ENCODE measurements at places on chromosomes 4 and X.
A peak's percentile ranks its signal among the peaks of the same experiment; 100 is the strongest.

- DNase-seq, result no peak
- no peaks in the 10 kb centered on the region for H3K27me3 ChIP-seq
- no peaks in the 10 kb centered on the region for H3K4me1 ChIP-seq
- H3K36me3 ChIP-seq, result no peaks in the 10 kb centered on the region
- no peak overlapping the region for H3K4me3 ChIP-seq
- no peak overlapping the region for H3K27ac ChIP-seq
Observed at GRCh38 chr4:104519588-104519987, 24.9 kb upstream of the CXXC4 start.

DNA sequence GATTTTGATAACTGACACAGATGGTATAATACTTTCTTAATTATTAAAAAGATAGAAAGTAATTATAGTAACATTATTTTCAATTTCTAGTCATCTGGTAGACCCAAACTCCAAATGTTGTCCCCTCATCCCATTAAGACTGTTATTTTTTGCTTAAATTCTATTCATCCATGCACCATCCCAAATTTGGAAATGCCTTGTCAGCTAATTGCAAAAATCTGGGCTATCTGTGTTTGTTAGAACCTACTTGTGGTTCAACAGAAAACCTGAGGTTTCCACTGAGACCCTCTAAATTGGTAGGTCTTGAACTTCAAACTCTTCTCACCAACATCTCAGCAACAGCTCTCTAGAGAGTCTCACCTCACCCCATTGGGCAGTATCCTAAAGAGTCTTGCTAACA, 172.2 kb upstream of the ADGRL3 start:
- H3K27ac ChIP-seq, result no peak overlapping the region
- no peaks in the 10 kb centered on the region for H3K27me3 ChIP-seq
- H3K4me3 ChIP-seq, result no peak overlapping the region
- no peaks in the 10 kb centered on the region for H3K4me1 ChIP-seq
- H3K36me3 ChIP-seq, result no peaks in the 10 kb centered on the region
- DNase-seq, result no peak

GRCh38 chr4:40227284-40227683, 30.5 kb downstream of the RHOH start:
- no peaks in the 10 kb centered on the region for H3K36me3 ChIP-seq
- no peaks in the 10 kb centered on the region for H3K27me3 ChIP-seq
- H3K4me3 ChIP-seq, result no peak overlapping the region
- no peak for DNase-seq

DNA sequence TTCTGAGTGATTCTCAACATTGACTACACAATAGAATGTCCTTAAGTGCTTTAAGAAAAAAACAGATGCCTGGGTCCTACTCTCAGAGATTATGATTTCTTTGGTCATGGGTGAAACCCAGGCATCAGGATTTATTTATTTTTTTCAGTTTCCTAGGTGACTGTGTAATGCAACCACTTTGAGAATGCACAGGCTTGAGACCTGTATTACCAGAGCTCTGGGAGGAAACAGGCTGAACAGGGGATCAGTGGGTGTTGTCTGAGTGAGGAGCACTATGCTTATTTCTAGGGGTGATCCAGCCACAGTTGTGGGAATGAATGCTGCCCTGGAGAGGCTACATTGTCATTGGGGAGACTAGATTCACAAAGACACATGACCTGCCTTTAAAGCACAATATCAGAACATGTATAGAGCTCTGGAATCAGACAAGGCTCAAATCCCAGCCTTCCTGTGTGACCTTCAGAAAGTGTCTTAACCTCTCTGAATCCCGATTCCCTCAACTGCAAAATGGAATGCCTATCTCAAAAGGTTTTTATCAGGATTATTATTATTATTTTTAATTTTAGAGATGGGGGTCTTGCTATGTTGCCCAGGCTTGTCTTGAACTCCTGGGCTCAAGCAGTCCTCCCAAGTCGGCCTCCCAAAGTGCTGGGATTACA, 61.6 kb upstream of the PRPS1 start:
- no peak overlapping the region for H3K27ac ChIP-seq
- no peak for DNase-seq
- no peaks in the 10 kb centered on the region for H3K36me3 ChIP-seq
- no peaks in the 10 kb centered on the region for H3K27me3 ChIP-seq
- no peak overlapping the region for H3K4me3 ChIP-seq
- no peaks in the 10 kb centered on the region for H3K4me1 ChIP-seq

DNA sequence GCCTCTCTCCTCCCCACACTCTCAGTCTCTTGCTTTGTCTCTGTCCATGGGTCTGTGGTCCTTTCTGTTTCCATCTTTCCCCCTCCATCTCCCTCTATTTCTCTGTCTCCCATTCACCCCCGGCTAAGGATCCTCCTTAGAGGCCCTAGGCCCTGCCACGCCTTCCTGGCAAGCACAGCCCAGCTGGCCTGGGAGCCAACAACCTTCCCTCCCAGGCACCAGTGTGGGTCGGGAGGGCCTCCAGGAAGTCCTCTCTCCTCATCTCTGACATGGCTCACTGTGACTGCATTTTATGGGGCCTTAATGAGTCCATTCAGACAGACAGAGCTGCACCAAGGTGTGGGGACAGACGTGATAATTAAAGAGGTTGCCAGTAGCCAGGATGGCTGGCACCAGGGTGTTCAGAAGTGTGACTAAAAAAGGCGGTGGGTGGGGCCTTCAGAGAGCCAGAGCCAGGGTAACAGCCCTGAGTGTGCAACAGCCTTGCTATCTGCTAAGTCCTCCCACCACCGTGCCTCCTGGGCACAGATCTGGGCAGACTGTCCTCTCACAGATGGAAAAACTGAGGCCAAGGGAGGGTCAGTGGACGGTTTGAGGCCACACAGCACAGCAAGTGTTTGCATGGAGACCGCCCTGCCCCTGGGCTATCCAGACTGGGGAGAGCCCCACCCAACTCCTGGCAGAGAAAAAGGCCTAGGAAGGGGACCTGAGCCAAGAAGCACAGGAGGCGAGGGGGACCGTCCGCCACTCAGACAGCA, 31.5 kb downstream of the BLOC1S4 start:
- peak overlapping the region; percentile 36 for H3K27ac ChIP-seq
- peaks cover 49% of the 10 kb centered on the region for H3K4me1 ChIP-seq
- H3K36me3 ChIP-seq, result no peaks in the 10 kb centered on the region
- no peaks in the 10 kb centered on the region for H3K27me3 ChIP-seq
- DNase-seq, result no peak

DNA sequence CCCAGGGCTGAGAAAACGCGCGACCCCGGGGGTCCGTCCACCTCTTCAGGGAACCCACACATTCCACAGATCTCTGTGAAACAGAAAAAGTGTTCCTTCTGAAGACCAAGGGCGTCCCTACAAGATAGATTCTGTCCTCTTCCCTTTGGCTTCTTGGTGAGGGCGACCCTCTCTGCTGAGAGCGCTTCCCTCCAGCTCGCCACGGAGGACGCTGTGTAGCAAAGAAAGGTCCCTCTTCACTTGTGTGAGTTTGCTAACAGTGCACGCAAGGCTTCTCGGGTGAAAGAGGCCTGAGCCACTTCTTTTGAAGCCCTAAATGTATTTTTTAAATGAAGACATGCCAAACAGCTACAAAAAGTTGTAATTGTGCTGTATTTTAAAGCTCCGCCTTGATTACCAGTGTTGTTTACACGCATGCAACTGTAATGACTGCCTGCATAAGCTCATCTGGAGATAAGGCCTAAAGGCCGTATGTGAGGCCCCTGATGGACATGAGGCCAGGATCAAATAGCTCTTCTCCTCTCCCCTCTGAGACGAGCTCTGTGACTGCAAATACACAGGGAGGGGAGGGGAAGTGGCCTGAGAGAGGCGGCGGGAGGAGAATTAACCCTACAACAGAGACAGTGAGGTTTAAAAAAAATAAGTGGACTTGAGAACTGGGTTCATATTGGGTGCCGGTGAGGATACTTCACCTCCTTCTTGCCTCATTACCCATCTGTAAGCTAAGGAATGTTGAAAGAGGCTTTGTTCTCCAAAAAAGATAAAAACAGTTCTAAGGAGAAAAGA, 95.5 kb downstream of the SOWAHB start:
- no peak overlapping the region for H3K27ac ChIP-seq
- H3K27me3 ChIP-seq, result no peaks in the 10 kb centered on the region
- H3K4me1 ChIP-seq, result peaks cover 10% of the 10 kb centered on the region
- DNase-seq, result no peak
- peak overlapping the region; percentile 27 for H3K4me3 ChIP-seq

- peaks cover 3% of the 10 kb centered on the region for H3K36me3 ChIP-seq
- no peak for DNase-seq
- no peaks in the 10 kb centered on the region for H3K4me1 ChIP-seq
Observed at GRCh38 chr4:150462743-150463142, 119.2 kb upstream of the MAB21L2 start.

DNA sequence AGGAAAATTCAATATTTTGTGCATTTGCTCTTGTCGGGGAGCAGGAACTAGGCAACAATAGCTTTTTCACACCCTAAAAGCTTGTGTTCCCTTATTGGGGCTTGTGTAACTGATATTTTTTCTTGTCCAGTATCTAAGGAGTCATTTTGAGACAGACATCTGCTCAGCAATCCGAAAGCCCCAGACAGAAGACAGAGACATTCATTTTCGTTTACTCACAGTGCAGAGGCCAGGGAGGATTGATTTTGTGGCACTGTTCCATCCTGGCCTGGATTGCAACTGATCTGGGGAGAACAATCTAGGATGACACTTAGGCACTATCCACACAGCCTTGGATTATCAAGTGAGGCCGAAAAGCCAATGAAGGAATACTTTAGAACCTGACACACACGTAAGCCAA, 27.4 kb upstream of the PLAC1 start:
- DNase-seq, result no peak
- no peaks in the 10 kb centered on the region for H3K36me3 ChIP-seq
- no peaks in the 10 kb centered on the region for H3K4me1 ChIP-seq
- H3K4me3 ChIP-seq, result no peak overlapping the region
- no peak overlapping the region for H3K27ac ChIP-seq
- no peaks in the 10 kb centered on the region for H3K27me3 ChIP-seq

DNA sequence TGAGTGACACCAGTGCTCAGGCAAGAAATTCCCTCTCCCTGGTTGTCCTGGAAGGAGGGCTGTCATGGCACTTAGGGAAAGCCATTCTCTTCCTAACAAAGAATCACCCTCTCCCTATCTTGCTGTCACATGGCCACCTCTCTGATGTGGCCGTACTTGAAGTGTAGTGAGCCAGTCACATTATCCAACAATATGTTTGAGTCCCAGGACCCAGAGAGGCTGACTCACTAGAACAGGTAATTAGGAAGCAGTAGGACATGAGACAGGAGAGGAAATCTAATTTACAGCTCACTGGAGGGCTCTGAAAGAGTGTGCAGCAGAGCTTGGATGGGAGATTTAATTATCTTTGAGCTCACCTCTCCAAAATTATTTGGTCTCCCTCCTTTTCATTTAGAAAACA, 299.1 kb downstream of the ARHGAP24 start:
- H3K27ac ChIP-seq, result no peak overlapping the region
- DNase-seq, result no peak
- no peaks in the 10 kb centered on the region for H3K36me3 ChIP-seq
- H3K4me3 ChIP-seq, result no peak overlapping the region
- H3K27me3 ChIP-seq, result no peaks in the 10 kb centered on the region

GRCh38 chr4:185106353-185106752, 36.7 kb upstream of the SLC25A4 start:
- H3K36me3 ChIP-seq, result no peaks in the 10 kb centered on the region
- H3K4me3 ChIP-seq, result no peak overlapping the region
- H3K27ac ChIP-seq, result no peak overlapping the region
- H3K27me3 ChIP-seq, result peaks cover 6% of the 10 kb centered on the region
- no peaks in the 10 kb centered on the region for H3K4me1 ChIP-seq
- DNase-seq, result no peak

- H3K4me1 ChIP-seq, result no peaks in the 10 kb centered on the region
- H3K4me3 ChIP-seq, result no peak overlapping the region
- H3K27me3 ChIP-seq, result no peaks in the 10 kb centered on the region
- peaks cover 25% of the 10 kb centered on the region for H3K36me3 ChIP-seq
- DNase-seq, result no peak
Observed at GRCh38 chr4:8478801-8479744, 38.5 kb downstream of the TRMT44 start.

GRCh38 chr4:151700566-151701316, 60.1 kb downstream of the GATB start:
- no peaks in the 10 kb centered on the region for H3K4me1 ChIP-seq
- H3K4me3 ChIP-seq, result no peak overlapping the region
- no peak for DNase-seq

- no peak overlapping the region for H3K27ac ChIP-seq
- no peak overlapping the region for H3K4me3 ChIP-seq
- no peaks in the 10 kb centered on the region for H3K4me1 ChIP-seq
- no peaks in the 10 kb centered on the region for H3K27me3 ChIP-seq
- DNase-seq, result no peak
Observed at GRCh38 chr4:135365065-135365464, 1163.5 kb upstream of the PABPC4L start.

- no peaks in the 10 kb centered on the region for H3K27me3 ChIP-seq
- no peak overlapping the region for H3K4me3 ChIP-seq
- DNase-seq, result no peak
- H3K4me1 ChIP-seq, result no peaks in the 10 kb centered on the region
Observed at GRCh38 chrX:152991123-152991522, 2.8 kb downstream of the PNMA5 start.

- H3K27me3 ChIP-seq, result no peaks in the 10 kb centered on the region
- H3K4me3 ChIP-seq, result no peak overlapping the region
- peaks cover 6% of the 10 kb centered on the region for H3K36me3 ChIP-seq
- peaks cover 11% of the 10 kb centered on the region for H3K4me1 ChIP-seq
- no peak for DNase-seq
Observed at GRCh38 chr4:3083732-3084131, 9.3 kb downstream of the HTT start.

- no peak overlapping the region for H3K27ac ChIP-seq
- H3K4me1 ChIP-seq, result peaks cover 2% of the 10 kb centered on the region
- H3K36me3 ChIP-seq, result no peaks in the 10 kb centered on the region
Observed at GRCh38 chr4:71009890-71010588, 16.6 kb downstream of the DCK start.

DNA sequence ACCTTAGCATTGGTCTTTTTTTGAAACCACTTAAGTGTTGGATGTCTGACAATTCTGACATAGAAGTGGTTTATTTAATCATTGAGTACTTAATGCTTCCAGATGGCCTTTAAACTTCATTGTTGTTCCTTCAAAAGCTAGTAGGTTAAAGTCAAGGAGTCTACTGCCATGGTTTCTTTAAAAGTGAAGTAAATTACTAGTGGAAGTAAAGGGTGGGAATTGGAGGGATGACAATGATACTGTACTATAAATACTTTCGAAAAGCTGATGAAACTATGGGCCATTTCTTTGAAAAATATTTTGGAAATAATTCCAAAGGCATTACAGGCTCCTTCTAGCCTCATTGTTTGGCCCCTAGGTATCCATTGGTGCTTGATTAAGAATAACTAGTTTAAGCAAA, 51.9 kb downstream of the ATP10D start:
- H3K36me3 ChIP-seq, result peaks cover 28% of the 10 kb centered on the region
- H3K4me1 ChIP-seq, result peaks cover 4% of the 10 kb centered on the region
- DNase-seq, result no peak
- H3K27ac ChIP-seq, result no peak overlapping the region
- no peak overlapping the region for H3K4me3 ChIP-seq
- H3K27me3 ChIP-seq, result no peaks in the 10 kb centered on the region

- no peaks in the 10 kb centered on the region for H3K4me1 ChIP-seq
- no peak overlapping the region for H3K27ac ChIP-seq
- DNase-seq, result no peak
Observed at GRCh38 chr4:71074452-71075299, 81.2 kb downstream of the DCK start.
